Activated naive CD4-positive, alpha-beta T cell treated with Interleukin-2 at 50 U/mL for 16 hours (primary cell): ENCODE measurements at places on chromosomes 5 and 9.

DNA sequence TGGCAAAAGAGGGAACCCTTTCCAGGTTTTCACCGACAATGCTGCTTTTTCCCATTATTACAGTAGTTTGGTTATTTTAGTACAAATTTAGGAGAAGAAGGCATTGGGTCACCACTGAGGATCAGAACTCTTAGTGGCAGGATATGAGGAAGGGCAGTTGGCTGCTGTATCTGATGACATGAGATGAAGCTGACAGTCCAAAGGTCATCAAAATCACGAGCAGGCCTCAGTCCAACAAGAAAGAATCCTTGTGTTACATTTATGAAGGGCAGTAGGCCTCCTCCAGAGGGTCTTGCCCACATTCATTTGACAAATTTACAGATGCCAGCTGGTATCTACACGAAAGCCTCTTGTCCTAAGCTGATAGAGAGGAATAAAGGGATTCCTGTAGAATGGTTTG is 49.5 kb upstream of the COL15A1 start:
- DNase-seq, result no peak

GRCh38 chr5:97085459-97086181 is 56.8 kb downstream of the LIX1 start:
- no peak for DNase-seq

DNA sequence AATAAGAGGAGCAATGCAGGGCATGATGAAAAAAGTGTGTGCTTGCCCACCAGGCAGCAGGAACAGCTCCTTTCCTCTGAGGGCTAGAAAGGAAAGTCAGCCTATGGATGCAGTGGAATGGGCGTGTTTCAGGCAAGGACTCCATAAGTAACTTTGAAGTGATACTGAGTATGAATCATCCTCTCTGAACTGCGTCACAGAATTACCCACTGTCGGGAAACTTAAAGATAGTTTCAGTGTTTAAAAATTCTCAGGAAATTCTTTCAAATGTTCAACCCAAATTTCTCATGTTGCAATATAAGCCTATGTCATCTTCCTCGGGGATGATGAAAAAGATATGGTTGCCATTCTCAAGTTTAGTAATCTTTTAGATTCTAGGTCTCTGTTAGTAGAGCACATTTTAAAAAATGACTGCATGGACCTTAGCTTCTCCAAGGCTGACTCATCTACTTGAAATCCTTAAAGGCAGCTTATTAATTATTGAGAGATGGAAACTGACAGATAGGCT is 27.7 kb downstream of the PTCD2 start:
- no peak for DNase-seq

- DNase-seq, result no peak
Measured at GRCh38 chr5:68264024-68264956, 48.7 kb downstream of the PIK3R1 start.

GRCh38 chr5:225334-225733 is 7.2 kb downstream of the SDHA start:
- DNase-seq, result no peak

DNA sequence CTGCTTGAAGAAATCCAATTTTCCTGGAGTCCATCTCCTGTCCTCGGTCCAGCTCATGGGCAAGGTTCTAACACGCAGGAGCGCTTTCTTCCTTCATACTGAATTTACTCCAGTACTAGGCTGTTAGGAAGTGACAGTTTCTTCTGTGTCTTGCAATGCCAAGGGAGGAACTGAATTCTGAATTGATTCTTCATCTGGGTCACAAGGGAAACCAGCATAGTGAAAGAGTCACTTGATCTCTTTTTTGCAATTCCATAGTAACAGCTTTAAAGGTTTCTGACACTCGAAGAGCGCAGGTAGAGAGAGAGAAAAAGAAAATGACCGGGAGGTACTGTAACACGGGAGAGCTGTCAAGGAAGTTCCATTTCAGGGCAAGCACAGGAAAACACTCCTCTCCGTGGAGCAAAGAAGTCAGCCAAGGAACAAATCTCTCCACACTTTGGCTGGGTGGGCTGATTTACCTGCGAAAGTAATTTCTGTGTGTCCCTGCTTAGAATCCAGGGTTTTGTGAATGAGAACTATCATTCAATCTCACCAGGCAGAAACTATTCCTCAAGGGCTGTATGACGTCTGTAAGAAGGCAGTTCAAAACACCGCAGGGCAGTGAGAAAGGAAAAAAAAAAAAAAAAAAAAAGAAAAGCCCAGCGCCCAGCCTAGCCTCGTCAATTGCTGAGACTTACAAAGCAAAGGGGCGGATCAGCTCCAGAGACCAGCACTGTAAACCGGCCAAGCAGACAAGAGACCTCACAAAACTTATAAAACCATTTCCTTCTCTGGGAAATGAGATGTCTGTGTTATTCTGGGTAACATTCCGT is 617.8 kb downstream of the PDE4D start:
- DNase-seq, result no peak

- peak; percentile 41 for DNase-seq
Measured at GRCh38 chr9:113682297-113682771, 193.8 kb upstream of the ZNF618 start.

DNA sequence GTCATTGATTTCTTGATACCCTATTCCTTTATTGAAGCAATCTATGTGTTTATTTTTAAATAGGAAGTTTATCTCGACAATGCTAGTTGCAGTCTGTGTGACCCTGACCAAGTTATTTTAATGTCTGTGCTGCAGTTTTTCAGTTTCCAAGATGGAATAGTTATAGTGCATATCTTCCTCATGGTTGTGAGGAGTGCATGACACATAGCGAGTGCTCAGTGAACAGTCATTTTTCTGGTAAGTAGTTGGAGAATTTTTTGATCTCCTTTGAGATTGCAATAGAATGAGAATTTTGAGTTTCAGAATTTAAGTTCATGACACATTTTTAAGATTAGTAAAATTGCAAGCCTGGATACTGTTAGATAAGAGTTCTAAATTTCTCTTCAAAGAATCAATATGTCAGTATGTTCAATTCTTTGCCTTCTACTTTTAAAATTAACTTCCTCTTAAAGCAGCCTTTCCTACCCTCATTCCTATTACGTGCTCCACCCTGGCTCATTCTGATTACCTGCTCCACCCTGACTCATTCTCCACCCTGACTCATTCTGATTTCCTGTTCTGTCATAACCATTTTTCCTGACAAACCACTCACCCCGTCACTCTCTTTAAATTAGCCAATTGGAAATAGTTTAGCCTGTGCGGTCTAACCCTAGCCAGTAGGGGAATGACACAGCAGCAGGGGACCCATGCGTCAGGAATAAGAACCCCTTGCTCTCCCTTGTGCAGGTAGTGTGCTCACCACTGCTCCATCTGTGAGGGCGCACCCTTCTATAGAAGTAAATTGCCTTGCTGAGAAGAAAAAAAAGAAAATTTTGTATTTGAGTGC is 30.7 kb downstream of the SPIN1 start:
- peak; percentile 43 for DNase-seq

GRCh38 chr5:93572101-93572607 is 8.9 kb downstream of the NR2F1-AS1 start:
- DNase-seq, result no peak

- DNase-seq, result no peak
Measured at GRCh38 chr5:34061993-34062392, 19.0 kb upstream of the C1QTNF3 start.

GRCh38 chr9:124594673-124595072 is 87.5 kb upstream of the NR5A1 start:
- no peak for DNase-seq

GRCh38 chr5:20020247-20020646 is 32.2 kb upstream of the CDH18 start:
- DNase-seq, result no peak

DNA sequence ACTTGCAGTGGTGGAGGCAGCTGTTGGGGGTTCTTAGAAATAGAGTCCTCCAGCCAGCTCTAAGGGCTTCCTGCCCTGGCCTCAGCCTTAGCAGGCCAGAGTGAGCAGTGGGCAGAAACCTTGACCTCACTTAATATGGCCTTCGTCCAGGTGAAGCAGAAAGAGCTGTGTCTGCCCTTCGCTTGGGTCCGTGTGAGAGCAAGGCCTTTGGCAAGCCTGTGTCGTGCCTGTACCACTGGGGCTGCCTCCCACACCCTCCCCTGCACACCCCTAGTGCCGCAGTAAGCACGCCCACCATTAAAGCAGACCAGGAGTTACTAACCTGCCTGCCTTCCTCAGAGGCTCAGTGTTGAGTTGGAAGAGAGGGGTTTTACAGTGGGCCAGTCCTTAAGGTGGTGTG is 13.6 kb downstream of the ARPC5L start:
- DNase-seq, result no peak

DNA sequence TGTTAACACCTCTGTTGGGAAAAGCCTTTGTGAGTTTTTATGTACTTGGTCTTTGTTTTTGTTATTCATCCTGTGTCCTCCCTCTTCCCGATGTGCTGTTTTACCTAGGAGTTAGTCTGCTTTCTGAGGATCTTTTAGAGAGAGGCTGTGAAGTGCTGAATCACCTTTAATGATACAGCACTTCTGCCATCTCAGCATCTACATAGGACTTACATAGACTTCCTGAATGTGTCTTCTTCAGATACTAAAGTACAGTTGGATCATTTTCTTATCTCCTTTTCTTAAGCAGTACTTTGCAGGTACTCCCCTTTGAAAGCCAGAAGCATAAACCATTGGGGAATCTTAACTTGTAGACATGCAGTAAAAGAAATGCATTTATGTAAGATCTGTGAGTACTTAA is 31.5 kb downstream of the OTULIN start:
- DNase-seq, result no peak

DNA sequence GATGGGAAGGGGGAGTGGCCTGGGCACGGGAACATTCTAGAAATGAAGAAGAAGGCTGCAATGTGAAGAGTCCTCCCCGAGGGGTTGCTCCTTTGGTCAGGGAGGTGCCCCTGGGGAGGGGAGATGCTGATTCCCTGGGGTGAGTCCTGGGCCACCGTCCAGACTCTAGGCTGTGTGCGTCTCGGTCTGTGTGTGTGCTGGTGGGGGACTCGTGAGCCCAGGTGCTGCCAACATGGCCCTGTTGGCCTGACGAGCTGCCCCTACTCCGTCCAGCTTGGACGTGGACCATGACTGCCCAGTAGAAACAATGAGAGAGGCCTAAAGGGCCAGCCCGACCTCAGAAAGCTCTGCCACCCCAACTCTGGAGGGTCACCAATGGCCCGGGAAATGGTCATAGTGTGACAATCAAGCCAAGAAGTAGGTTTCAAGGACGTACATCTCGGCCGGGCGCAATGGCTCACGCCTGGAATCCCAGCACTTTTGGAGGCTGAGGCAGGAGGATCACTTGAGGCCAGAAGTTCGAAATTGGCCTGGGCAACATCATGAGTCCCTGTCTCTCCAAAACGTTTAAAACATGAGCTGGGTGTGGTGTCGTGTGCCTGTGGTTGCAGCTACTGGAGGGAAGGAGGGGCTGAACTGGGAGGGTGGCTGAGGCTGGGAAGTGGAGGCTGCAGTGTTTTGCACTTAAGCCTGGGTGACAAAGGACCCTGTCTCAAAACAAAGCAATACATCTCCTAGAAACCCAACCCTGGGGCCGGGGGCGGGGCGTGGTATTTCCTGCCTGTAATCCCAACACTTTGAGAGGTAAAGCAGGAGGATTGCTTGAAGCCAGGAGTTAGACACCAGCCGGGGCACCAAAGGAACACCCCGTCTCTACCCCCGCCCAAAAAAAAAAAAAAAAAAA is 17.0 kb downstream of the LHX3 start:
- DNase-seq, result no peak

- DNase-seq, result no peak
Measured at GRCh38 chr9:14453286-14453685, 139.3 kb upstream of the NFIB start.

DNA sequence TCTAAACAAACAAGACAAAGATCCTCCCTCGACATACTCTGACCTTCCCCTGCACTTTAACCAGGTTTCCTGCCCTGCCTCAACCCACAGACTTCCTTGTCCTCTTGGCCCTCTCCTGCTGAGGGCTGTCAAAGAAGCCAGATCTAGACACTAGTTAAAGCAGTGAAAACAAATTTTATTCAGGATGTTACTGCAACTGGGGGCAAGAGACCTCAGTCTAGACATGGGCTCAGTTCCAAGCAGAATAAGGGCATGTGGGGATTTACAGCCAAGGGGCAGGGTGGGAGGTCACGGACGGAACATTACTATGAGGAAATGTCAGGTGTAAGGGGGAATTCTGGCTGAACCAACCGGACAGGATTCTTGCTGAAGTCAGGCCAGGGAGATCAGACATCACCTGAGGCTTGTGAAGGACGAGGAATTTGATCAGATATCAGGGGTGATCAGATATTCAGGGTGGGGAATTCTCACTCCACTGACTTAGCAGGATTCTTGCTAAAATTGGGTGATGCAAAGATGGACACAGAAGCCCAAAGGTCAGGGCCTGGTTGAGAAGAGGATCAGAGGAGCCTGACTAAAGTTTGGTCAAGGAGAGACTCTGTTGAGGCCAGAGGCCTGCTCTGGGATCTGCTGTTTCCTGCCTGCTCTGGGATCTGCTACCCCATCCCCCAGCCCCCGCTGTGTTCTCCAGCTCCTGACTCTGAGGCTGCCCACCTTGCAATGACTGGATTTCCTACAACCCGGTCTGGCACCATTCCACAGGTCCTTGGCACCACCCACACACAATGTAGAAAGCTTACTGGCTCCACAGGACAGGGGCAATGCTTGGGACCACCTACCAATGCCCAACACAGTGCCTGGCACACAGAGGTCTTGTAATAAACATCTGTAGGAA is 21.5 kb downstream of the GABBR2 start:
- no peak for DNase-seq

GRCh38 chr9:130242270-130243014 is 23.1 kb upstream of the HMCN2 start:
- no peak for DNase-seq

GRCh38 chr5:35202319-35203111 is 27.8 kb downstream of the PRLR start:
- DNase-seq, result peak; percentile 27

DNA sequence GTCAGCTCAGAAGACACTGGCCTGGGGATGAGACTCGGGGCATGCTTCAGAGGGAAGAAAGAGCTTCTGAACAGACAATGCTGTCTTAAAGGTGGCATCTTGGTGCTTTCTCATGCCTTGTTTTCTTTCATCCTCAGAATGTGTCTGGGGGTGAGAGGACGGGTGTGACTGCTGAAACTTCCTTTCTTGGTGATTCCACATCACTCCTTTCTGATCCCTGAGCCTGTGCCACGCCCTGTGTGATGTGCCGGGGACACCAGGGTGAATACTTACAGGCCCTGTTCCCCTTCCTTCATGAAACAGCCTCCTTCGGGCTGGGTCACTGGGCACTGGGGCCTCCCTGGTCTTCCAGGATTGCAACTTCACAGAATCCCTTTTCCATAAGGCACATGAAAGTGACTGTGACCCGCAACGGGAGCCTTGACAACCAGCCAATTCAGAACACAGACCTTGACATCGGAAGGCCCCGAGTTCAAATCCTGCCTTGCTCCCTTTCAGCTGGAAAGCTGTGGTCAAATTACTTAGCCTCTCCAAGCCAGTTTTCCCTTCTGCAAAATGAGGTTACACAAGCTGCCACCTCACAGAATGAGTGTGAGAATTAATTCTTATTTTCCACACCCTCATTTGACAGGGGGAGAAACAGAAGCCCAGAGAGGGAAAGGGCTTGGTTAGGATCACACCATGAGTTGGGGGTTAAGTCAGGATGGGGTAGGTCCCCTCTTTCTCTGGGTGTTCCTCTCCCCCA is 44.1 kb upstream of the IL17B start:
- no peak for DNase-seq
